SIG-M5 (cell line): ENCODE measurements at places on chromosomes 4 and X.

DNA sequence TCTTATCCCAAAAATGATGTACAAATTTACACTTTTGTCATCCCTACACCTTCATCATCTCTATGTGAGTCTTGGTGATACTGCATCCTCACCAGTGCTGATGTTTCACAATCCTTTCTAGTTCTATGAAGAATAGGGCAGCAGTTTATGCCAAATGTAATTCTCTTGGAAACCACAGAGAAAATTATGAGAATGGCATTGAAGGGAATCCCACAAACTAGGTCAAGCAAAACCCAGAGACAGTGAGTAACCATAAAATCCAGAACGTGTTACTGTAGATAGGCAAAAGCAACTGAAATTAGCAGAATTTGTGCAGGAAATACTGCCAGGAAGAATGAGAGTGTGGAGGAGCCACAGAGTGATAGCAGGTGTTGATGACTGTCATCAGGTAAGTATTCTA lies 24.5 kb downstream of the IL15 start:
- no peak for DNase-seq

- no peak for DNase-seq
These were observed 239.6 kb downstream of the GBA3 start for GRCh38 chr4:22932326-22932725.

- no peak for DNase-seq
These were observed 10.0 kb upstream of the OPHN1 start for GRCh38 chrX:68443155-68443868.

GRCh38 chr4:51995647-51996220 lies 24.4 kb downstream of the LRRC66 start:
- DNase-seq = no peak

GRCh38 chrX:110409925-110410324 lies 51.3 kb downstream of the RTL9 start:
- DNase-seq = no peak

GRCh38 chrX:40617566-40617965 lies 5.7 kb upstream of the MPC1L start:
- DNase-seq = no peak

GRCh38 chr4:76376534-76376933 lies 44.4 kb downstream of the CCDC158 start:
- DNase-seq = no peak

GRCh38 chr4:186669159-186669731 lies 54.4 kb downstream of the FAT1 start:
- DNase-seq = no peak

DNA sequence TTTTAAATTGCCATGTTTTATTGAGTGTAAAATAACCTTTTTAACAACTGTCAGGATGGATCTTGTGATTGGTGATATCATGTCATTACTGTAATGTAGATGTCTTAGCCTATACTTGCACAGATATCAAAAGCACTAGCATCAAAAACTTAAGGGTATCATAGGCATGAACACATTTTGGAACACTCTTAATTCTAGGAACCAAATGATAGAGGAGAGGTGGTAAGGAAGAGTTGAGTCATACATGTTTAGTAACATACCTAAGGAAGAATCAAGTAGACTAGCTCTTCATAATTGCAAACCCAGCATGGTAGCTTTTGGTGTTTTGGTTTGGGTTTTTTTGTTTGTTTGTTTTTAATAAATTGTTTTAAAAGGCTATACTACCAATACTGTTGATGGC lies 43.4 kb downstream of the SMARCAD1 start:
- DNase-seq = no peak

GRCh38 chr4:6607368-6608055 lies 32.5 kb downstream of the MAN2B2 start:
- DNase-seq = no peak

DNA sequence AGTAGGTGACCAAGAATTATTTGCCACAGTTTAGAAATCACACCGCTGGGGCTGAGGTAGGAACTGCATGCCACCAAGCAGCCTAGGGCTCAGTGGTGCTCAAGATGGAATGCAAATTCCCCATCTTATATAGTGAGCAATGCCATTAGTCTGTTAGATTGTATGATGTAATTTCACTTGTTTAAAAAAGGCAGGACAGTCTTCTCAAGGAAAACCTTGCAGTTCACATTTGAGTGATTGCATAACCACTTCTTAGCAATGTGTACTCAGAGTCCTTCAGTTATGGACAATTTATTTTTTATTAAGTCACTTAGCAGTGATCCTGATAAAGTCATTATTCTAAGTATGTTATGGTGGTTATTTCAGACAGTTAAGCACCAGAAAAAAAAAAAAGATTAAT lies 142.9 kb upstream of the SFRP2 start:
- no peak for DNase-seq

- DNase-seq = no peak
These were observed 72.7 kb downstream of the AFF2 start for GRCh38 chrX:148573119-148573518.

DNA sequence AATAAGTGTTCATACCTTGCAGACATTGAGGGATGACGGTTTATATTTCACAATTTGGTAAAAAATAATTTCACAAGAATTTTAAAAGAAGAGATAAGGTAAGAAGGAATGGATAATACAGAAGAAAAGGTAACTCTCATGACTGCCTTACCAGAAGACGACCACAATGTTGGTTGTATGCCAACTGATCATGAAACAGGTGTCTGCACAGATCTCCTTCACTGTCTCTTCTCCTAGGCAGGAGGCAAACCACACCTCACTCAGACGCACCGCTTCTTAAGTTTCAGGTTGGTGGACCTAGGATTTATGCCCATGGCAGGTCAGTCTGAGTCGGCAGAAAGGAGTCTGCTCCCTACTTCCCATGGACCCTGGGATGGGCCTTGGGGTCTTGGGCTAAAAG lies 177.2 kb downstream of the VSIG4 start:
- no peak for DNase-seq

GRCh38 chrX:133258481-133258880 lies 40.3 kb upstream of the TFDP3 start:
- no peak for DNase-seq

- DNase-seq = no peak
These were observed 269.3 kb downstream of the GPM6A start for GRCh38 chr4:175542786-175543185.

DNA sequence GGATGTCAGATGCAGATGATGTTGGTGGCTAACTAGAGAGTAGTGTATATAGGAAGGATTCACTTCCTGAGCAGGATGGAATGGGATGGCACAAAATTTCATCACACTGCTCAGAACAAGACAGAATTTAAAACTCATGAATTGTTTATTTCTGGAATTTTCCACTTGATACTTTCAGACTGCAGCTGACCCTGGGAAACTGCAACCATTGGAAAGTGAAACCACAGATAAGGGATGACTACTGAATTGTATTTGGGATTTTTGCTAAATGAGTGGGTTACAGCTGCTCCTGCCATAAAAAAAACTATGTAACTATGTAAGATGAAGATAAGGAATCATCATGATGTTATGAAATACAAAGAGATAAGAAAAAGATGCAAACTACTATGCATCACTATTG lies 51.4 kb downstream of the NPY5R start:
- DNase-seq = no peak

DNA sequence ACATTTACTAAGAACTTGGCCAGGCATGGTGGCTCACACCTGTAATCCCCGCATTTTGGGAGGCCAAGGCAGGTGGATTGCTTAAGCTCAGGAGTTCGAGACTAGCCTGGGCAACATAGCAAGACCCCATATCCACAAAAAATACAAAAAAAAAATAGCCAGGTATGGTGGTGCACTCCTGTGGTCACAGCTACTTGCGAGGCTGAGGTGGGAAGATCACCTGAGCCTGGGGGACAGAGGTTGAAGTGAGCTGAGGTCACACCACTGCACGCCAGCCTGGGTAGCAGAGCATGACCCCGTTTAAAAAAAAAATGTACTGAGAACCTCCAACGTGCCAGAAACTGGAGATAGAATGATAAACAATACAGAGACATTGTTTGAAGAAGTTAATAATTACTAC lies 8.0 kb downstream of the OPRPN start:
- DNase-seq = no peak

GRCh38 chrX:68261060-68261672 lies 172.1 kb downstream of the OPHN1 start:
- DNase-seq = no peak

DNA sequence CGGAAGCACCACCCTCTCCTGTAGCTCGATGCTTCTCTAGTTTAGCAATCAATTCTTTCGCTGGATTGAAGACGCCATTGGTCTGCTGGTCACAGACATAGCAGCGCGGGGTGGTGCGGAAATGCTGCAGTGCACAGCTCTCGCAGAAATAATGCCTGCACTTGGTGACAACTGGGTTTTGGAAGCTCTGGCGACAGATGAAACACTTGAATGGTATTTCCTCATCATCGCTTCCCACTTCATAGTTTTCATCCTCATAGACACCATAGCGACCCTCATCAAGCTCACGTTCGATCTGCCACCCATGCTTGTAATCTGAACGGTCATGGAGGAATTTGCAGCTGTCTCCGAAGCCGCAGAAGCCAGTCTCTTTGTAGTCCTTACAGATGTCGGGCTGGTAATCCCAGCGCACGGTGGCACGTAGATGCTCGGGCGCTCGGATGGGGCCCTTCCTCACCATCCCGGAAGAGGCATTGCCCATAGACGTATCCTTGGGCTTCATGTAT lies 854 bp downstream of the RNF113A start:
- DNase-seq = no peak

- no peak for DNase-seq
These were observed 11.3 kb downstream of the MAGEA1 start for GRCh38 chrX:153190381-153190780.

GRCh38 chr4:1554876-1555265 lies 129.2 kb downstream of the FAM53A start:
- no peak for DNase-seq

GRCh38 chrX:139196890-139197289 lies 333.6 kb upstream of the F9 start:
- DNase-seq = no peak

- DNase-seq = no peak
These were observed 15.0 kb upstream of the STARD8 start for GRCh38 chrX:68632491-68632890.

- DNase-seq = peak; percentile 4
These were observed 91.4 kb downstream of the GABRB1 start for GRCh38 chr4:47122592-47123291.

GRCh38 chr4:75924309-75924827 lies 16.4 kb downstream of the NAAA start:
- DNase-seq = no peak

- no peak for DNase-seq
These were observed 150.6 kb downstream of the RASL11B start for GRCh38 chr4:53012738-53013137.

- DNase-seq = no peak
These were observed 3.2 kb downstream of the ZBTB49 start for GRCh38 chr4:4293279-4293678.

DNA sequence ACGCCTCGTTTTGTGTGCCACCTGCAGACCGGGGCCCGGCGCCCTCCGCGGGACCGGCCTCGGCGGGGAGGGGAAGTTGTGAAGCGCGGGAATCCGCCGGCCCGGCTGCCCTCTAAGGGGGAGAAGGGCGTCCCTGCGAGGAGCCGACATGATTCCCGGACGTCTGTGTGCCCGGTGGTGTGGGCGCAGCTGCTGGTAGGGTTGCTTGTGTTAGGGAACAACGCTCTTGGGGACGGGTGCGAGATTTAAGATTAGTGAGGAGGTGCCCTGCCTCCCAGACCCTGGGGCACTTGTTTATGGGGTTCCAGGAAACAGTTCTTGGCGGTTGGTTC lies 627 bp downstream of the CDKN2AIP start:
- no peak for DNase-seq

GRCh38 chr4:7863911-7864681 lies 75.6 kb downstream of the AFAP1 start:
- no peak for DNase-seq

DNA sequence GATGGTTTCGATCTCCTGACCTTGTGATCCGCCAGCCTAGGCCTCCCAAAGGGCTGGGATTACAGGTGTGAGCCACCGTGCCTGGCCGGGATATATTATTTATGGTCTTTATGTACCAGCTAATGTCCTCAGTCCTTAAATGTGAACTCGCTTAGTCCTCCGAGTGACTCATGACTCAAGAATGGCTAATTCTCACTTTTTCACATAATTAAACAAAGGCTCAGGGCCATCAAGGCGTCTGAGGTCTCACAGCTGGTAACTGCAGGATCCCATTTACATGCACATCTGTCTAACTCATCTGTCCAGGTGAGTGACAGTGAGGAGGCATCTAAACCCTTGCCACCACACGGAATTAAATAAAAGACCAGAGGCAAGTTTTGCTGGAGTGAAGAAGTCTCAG lies 73.5 kb downstream of the HS3ST1 start:
- no peak for DNase-seq

GRCh38 chr4:72375073-72375736 lies 193.8 kb downstream of the ADAMTS3 start:
- DNase-seq = no peak

GRCh38 chr4:177855507-177856197 lies 413.4 kb upstream of the AGA start:
- no peak for DNase-seq

- no peak for DNase-seq
These were observed 439.4 kb downstream of the TRIML1 start for GRCh38 chr4:188578657-188579056.

GRCh38 chr4:30601070-30601865 lies 118.9 kb upstream of the PCDH7 start:
- no peak for DNase-seq

DNA sequence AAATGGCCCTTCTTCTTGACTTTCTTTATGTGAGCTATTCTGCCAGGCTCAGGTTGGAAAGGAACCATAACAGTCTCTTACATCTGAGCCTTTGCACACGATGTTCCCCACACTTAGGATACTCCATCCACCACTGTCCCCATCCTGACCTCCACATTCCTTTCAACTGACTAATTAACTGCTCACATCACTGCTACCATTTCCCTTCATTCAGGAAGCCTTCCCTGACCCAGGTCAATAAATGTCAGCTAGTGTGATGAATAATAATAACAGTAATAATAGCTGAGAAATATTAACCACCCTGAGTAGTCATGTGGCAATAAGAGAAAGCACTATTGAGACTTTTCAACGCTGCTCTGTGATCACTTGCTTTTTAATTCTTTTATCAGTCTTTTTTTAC lies 291.7 kb downstream of the KCNIP4 start:
- DNase-seq = no peak

GRCh38 chrX:69031971-69032391 lies 133.3 kb downstream of the PJA1 start:
- no peak for DNase-seq

DNA sequence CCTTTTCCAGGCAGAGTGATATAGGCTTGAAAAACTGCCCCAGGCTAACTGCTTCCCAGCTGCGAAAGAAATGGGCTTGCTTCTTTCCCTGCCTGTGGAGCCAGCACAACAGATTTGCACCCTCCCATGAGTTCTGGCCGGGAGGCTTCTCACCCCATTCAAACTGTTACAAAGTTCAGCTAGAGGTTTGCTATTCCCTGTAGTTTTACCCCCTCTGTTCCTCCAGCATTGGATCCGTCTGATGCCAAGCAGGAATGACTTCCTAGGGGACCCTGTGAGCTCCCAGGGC lies 87.6 kb upstream of the NDST4 start:
- DNase-seq = no peak
